CD4-positive, alpha-beta memory T cell (primary cell): ENCODE measurements at places on chromosomes 1 and 21. TPM values are rescaled to one million over a fixed set of nuclear protein-coding genes. Genes with fewer than 3 reads are reported as not detected.

DNA sequence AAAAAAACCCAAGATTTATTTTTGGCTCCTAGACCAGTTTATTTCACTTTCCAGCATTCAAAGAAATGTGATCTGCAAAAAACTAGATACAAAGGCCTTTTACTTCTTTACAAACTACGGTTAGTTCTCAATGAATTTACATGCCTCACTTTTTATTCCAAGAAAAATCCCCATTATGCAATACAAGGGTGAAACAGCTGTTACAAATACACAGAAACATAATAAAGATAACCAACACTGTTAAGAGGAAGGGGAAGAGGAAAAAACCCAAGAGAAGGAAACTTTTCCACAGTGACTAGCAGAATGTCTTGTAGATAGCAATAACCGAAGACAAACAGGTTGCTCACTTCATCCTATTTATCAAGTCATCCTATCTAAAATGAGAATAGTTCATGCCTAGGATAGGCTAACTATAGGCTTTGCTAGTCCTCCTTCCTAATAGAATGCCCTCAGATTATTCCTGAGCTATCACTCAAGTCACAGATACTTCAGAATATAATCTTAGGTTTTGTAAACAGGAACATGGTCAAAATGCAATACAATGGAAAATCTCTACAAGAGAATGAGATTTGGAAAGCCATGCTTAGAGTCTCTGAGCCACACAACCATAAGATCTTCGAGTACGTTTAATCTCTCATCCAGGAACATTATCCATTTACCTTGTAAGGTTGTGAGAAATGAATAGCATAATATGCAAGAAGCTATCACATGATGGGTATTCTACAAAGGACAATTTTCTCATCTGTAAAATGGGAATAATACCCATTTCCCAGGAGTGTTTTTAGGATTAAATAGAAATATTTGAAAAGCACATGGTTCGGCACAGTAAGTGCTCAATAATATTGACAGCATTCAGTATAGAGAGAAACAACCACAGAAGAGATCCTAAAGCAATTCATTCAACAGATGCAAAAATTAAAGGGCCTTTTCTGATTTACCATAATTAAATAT is 5.4 kb downstream of the PNRC2 start:
- no peak overlapping the region for H3K4me3 ChIP-seq
- H3K27me3 ChIP-seq, result no peaks in the 10 kb centered on the region
- no peak for DNase-seq
- H3K4me1 ChIP-seq, result peaks cover 41% of the 10 kb centered on the region
- peak overlapping the region; percentile 17 for H3K27ac ChIP-seq

The LCE3D gene
- not detected for polyA plus RNA-seq

The RNU1-2 gene
- polyA plus RNA-seq, result not detected

DNA sequence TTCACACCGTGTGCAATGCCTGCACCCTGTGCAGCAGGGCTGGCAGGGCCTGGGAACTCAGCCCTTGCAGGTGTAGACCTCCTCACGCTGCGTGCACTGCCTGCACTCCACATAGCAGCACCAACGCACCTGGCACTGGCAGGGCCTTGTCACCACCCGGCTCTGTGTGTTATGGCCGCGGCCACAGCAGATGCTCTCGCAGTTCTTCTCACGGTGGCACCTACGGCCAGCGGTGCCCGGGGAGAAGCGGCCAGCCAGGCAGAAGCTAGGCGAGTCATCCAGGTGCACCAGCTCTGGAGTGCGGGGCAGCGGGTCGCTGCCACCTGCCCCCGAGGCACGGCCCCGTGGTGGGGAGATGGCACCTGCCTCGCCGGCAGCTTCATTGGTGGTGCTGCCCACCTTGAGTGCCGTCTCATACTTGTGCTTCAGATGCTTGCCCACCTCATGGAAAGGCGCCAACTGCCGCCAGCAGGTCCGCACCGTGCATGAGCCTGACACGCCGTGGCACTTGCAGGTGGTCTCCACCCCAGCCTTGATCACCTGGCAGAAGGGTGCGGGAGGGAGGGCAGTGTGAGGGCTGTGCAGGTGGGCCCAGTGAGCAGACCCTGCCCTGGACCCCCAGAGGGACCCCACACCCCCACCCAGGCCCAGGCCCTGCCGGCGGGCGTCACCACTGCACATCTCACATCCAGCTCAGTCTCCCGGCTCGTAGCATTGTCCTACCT is 26.1 kb downstream of the WNT9A start:
- no peaks in the 10 kb centered on the region for H3K4me1 ChIP-seq
- H3K27me3 ChIP-seq, result no peaks in the 10 kb centered on the region
- no peak for DNase-seq
- no peaks in the 10 kb centered on the region for H3K36me3 ChIP-seq

DNA sequence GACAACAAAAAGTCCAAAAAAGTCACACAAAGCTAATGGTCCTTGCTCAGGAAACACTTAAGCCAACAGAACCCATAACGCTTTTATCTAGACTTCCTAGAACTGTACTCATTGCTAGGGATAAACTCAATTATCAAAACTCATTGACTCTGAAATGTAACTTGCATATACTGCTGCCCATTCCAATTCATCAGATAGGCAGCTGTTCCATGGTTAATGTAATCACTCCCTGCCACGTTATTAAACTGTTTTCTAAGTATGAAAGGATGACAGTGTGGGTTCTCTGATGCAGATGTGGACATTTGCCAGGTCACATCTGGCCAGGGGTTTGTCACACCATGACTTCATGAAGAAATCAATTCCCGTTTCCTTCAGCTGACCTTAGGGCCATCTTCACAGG is 30.3 kb upstream of the DNAJC11 start:
- H3K27ac ChIP-seq, result no peak overlapping the region
- DNase-seq, result no peak
- H3K36me3 ChIP-seq, result no peaks in the 10 kb centered on the region
- no peaks in the 10 kb centered on the region for H3K4me1 ChIP-seq

The LYPD8 gene
- polyA plus RNA-seq, result not detected
